ENCODE measurements at places on chromosomes 2 and 18.

DNA sequence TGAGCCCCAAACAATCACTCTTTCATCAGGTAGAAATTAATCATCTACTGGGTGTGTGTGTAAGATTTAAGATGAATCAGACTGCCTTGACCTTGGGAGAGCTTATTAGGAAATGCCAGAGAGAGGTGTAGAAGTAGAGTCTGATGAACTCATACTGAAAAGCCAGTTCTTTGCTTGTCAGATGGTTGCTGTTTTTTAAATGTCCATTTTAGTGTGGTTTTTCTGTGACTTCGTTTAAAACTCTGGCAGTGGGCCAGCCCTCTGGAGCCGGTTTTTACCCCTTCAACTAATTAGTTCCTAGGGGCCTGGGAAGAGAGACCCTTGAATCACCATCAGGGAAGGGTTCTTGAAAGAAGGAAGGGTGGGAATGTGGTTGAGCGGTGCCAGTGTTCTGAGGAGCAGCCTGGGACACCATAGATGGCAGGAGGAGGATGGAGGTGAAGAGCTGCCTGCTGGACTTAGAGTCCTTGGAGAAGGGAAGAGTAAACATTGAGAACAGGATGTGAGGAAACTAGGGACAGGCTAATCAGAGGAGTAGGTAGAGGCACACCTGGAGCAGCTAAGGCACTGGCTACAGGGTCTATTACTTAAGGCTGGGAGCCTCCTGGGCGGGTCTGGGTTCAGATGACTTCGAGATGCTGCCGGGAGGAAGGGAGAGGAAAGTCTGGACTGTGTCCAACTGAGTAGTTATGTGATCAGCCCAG lies 66.1 kb downstream of the LRRFIP1 start:
- no peak for DNase-seq

DNA sequence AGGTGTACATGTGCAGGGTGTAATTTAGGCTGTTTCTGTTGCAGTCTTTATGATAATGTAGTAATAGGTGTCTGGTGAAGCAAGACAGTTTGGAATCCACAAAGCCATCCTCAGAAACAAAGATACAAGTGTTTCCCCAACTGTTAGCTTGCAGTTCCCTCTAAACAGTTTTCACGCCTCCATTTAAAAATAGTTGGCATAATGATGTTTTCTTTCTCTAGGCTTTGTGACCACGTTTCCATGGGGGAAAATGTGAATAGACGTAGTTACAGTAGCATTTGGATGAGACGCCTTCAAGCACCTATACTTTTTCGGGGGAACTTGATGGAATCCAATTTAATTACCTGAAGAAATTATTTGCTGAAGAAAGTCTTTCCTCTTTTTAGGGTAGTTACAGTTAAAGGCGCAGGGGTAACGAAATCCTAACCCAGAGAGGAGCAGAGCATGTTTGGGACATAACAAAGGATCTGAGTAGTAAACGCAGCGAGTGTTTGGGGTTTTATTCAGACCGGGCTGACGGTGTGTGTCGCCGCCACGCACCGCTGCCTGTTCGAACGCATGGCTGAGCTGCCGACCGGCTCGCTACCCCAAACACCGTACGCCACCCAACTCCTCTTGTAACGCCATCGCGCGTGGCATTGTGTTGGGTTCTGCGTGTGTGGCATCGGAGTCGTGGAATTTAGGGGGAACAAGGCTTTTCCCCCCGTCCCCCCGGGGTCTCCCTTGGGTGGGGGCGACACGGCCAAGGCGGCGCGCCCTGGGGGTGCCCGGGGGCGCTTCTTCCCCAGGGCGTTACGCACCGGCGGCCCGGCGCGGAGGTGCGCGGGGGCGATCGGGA lies 681 bp upstream of the NRP2 start:
- DNase-seq, result no peak

DNA sequence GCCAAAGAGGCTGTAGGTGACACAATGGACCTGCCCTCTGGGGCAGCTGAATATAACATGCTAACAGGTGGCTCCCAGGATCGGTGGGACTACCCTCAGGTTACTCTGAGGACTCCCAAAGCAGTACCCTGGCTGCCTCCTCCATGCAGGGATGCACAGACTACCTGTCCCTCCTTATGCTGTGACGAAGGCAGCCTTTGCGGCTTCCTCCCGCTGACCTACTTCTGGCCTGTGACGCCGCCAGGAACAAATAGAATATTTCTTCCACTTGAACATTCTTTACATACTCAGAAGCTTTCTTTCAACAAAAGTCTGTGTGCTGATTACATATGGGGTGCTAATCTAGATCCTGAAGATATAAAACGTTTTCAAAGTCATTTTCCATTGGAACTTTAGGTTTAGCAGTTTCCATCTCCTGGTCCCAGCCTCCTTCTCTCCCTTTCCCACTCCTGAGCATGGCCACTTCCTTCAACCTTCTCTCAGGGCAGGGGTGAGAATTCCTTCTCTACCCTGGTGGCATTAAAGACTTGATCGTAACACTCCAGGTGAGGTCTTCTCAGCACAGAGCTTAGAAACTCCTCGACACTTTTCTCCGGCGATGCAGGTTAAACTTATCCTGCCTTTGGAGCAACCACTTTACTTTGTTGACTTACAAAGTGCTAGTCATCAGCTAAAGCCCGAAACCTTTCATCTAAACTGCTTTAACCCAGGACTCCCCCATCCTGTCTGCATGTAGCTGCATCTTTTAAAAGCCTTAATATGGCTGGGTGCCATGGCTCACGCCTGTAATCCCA lies 58.9 kb upstream of the STK17B start:
- DNase-seq, result no peak

DNA sequence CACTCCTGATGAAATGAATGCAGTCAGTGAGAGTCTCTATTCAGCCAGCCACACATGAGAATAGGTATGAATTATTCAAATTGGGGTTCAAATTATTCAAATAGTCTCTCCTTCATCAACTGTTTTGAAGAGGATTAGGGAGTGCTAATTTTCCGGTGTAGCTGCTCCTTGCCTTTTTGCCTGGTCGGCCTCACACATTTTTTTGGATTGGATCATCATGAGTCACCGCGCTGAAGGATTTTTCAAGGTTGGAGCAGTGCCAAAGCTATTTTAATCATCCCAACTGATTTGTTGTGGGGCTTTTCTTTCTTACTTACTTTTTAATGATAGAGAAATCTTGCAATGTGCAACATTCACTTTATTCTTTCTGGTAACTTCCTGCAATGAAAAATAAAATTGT lies 2.4 kb upstream of the DTNA start:
- peak; percentile 83 for DNase-seq

DNA sequence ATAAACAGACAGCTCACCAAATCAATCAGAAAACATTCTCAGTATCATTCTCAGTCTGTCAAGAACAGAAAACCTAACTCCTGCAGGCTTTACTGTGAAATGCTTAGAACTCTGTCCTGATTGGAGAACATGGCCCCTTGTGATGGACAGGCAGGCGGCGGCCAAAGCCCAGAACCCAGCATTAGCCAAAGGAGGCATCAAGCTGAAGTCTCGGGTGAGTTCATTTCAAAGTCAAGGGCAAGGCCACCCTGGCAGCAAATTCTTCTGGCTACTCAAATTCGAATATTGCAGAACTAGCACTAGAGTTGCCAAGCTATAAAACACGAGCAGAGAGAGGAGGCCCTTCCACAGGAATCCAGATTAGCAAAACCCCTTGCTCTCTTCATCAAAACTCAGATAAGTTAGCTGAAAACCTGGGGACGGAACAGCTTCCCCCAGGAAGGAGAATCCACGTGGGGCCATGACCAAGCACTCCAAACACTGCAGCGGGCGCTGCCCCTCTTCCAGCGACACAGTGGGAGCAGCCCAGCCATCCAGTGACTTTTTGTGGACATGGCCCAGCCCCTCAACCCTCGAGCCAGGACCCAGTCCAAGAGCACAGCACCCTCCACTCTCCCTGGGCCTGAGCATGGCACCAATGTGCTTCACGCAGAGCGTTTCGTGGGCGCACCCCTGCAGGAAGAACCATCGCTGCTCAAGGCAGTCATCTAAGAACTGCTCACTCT lies 98.6 kb downstream of the HDAC4 start:
- no peak for DNase-seq

DNA sequence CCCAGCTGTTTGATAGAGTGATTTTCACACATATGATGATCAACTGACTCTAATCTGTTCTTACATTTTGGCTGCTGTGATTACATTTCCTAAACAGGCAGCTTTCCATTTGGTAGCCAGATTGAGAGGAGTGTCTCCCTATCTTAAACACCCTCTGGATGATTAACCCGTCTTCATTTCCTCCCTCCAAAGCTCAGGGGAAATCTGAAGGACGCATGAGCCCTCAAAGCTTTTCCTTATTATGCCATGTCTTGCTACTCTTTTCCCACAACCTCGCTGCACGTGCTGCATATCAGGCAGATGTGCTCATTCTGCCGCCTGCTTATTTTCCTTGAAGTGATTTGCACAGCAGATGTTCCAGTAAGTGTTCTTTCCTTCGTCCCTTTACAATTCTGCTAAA lies 837.4 kb downstream of the LRRTM4 start:
- DNase-seq, result no peak

GRCh38 chr2:217713395-217714286 lies 289.2 kb downstream of the TNS1 start:
- peak; percentile 20 for DNase-seq

GRCh38 chr2:205543937-205544702 lies 138.2 kb upstream of the NRP2 start:
- DNase-seq, result no peak

- DNase-seq, result no peak
These were observed 42.7 kb downstream of the KCNF1 start for GRCh38 chr2:10954416-10954815.

DNA sequence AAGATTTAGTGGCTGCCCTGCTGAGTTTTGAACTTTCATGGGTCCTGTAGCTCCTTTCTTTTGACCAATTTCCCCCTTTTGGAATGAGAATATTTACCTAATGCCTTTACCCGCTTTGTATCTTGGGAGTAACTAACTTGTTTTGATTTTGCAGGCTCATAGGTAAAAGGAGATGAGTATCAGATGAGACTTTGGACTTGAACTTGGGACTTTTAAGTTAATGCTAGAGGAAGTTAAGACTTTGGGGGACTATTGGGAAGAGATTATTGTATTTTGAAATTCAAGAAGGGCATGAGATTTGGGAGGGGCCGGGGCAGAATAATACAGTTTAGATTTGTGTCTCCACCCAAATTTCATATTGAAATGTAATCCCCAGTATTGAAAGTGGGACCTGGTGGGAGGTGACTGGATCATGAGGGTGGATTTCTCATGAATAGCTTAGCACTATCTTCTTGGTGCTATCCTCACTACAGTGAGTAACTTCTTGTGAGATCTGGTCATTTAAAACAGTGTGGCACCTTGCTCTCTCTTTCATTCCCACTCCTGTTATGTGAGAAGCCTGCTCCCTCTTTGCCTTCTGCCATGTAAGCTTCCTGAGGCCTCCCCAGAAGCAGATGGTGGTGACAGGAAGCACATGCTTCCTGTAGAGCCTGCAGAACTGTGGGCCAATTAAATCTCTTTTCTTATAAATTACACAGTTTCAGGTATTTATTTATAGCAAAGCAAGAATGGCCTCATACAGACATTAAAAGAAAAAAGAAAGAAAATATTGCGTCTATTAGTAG lies 6.1 kb downstream of the ADI1 start:
- no peak for DNase-seq

GRCh38 chr2:84619794-84620371 lies 103.6 kb downstream of the DNAH6 start:
- no peak for DNase-seq

DNA sequence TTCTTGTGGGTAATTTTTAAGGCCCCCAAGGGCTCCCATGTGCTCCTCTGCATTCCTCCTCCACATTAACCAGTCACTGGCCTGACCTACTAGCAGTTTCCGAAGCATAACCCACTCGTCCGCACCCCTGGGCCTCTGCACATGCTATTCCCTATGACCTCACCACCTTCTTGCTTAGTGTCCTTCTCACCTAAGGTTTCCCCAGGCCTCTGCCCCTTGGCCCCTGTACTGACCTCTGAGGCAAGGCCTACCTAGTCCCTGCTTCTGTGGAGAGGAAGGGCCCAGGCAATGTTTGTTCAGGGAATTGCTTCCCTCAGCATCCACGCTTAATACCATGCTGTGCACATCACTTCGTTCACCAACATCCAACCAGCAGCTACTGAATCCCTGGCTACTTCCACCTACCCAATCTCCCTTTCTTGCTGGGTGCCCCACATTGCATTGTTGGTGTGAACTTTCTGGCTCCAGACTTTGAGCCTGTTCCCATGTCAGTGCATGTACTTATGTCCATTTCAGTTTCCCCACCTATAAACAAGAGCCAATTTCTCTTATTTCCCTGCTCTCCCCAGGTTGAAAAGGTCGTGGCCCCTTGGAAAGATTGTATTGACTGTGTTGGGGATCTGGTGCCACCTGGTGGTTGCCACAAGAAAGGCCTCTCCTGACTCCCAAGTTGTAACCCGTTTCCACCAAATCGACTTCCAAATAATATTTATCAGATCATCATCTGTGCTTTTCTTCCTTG lies 19.2 kb upstream of the TMEM177 start:
- DNase-seq, result peak; percentile 8

DNA sequence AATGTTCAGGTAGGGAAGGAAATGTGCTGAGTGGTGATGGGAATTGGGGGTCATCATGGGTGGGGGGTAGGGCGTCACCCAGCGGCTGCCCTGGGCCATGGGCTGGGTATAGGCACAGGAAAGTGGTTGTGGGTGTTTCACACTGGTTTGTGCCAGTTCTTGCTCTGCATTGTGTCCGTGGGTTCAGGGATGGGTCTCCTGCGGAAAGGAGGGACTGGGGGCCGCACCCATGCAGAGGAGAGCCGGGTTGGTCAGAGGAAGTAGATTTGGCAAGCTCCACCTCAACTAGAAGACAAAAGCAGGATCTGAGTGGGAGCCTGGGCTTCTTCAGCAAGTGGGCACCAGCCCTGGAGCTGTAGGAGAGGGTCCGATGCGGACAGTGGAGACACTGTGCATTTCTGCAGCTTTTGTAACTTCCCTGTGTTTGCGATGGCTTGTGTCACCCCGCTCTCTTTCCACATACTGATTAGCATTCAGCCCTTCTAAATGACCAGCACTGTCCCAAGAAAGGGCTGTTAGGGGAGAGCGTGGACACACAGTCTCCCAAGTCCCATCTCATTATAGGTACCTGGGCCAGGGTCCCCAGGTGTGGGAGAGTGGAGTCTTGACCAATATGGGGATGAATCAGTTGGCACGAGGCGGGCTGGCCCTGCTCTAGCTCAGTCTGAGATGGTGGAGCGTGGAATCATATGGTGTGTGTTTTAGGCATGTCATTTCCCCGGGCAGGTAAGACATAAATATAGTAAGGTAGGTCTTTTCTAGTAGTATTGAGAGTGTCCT lies 67.2 kb downstream of the LRRFIP1 start:
- peak; percentile 28 for DNase-seq
